ENCODE measurements at places on chromosomes 7 and 10.

GRCh38 chr7:50393547-50394252, 56.5 kb downstream of the FIGNL1 start:
- DNase-seq, result peak; percentile 79

DNA sequence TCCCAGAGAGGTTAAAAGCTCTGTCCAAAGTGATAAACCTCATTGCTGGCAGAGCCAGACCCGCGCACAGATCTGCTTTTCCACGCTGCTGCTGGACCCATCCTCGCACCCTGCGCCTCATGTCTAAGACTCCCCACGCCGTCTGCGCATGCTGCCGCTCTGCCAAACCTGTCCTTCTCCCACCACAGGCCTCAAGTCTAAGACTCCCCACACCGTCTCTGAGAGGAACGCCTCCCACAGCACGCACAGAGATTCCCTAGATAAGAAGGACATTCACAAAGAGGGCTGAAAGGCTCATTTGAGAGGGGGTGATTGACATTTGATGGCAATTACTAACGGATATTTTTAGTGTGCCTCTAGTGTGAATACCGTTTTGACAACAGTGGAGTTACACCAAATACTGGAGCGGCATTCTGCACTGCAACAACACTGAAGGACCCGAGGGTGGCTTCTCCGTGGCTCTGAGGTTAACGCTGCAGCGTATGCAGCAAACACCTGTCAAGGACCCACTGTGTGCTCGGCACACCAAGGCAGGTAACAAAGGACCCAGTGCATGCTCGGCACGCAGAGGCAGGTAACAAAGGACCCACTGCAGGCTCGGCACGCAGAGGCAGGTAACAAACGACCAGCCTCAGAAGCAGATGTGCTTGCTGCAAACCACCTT, 231.4 kb downstream of the DNAJB6 start:
- no peak for DNase-seq

- no peak for DNase-seq
Observed at GRCh38 chr10:44424298-44424697, 39.4 kb upstream of the CXCL12 start.

DNA sequence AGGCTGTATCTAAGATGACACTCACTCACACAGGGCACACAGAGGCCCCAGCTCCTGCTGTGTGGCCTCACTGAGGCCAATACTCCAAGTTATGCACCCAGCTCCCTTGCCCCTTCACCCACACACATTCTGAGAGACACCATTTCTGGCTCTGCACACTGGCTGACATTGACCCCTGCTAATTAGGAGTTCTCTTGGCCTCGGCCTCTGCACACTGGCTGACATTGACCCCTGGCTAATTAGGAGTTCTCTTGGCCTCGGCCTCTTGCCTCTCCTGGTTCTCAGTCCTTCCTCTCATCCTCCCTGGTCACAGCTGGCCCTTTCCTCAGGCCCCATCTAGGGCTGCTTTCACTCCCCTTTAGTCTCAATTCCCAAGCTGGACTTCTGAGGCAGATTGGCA, 97.3 kb downstream of the GRID1 start:
- no peak for DNase-seq

GRCh38 chr10:112775381-112775780, 174.7 kb upstream of the TCF7L2 start:
- DNase-seq, result no peak

DNA sequence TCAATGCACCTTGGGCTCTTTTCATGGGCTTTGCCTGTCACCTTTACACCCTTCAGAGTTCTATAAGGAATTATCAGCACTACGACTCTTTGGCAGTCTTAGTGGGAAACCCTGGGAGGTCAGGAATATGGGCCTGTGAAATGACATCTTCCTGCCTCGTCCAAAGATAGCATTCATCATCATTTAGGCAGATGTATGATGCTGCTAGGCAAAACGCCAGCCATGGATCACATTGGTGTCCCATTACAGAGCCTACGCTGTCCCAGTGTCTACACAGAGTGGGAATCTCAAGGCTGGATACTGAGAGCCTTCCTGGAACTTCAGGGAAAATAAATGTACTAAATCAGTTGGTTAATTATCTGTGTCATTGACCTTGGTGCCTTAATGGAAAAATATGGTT, 259.4 kb upstream of the CELF2 start:
- no peak for DNase-seq
